Smooth muscle cell of bladder (primary cell): ENCODE measurements at places on chromosomes 3 and 15. TPM values are rescaled to one million over a fixed set of nuclear protein-coding genes. Genes with fewer than 3 reads are reported as not detected.

The HYAL1 gene
- 1.6 and 2.5 TPM in 2 replicates for total RNA-seq

The GJD2 gene
- not detected in 2 replicates for total RNA-seq

The CPN2 gene
- not detected in 2 replicates for total RNA-seq

The IMPG2 gene
- total RNA-seq = 0.14 and 0.18 TPM in 2 replicates

The DAZL gene
- total RNA-seq = not detected in 2 replicates

The BTLA gene
- total RNA-seq = under 0.01 TPM in 1 of 2 replicates, not detected in the other

The NPHP3 gene
- 16.8 and 23.6 TPM in 2 replicates for total RNA-seq

The SLC24A5 gene
- not detected in 2 replicates for total RNA-seq

The UACA gene
- total RNA-seq = 87.3 and 95.9 TPM in 2 replicates

The IQCH gene
- total RNA-seq = 3.2 and 3.3 TPM in 2 replicates

The ISLR gene
- total RNA-seq = 79.9 and 157 TPM in 2 replicates

The ERC2 gene
- total RNA-seq = not detected in 2 replicates
